Stimulated activated CD8-positive, alpha-beta memory T cell treated with anti-CD3 and anti-CD28 coated beads, Interleukin-15, amount 100 ng/mL, for 1 hour (primary cell): ENCODE measurements at places on chromosomes 1 and 21.
A peak's percentile ranks its signal among the peaks of the same experiment; 100 is the strongest.

DNA sequence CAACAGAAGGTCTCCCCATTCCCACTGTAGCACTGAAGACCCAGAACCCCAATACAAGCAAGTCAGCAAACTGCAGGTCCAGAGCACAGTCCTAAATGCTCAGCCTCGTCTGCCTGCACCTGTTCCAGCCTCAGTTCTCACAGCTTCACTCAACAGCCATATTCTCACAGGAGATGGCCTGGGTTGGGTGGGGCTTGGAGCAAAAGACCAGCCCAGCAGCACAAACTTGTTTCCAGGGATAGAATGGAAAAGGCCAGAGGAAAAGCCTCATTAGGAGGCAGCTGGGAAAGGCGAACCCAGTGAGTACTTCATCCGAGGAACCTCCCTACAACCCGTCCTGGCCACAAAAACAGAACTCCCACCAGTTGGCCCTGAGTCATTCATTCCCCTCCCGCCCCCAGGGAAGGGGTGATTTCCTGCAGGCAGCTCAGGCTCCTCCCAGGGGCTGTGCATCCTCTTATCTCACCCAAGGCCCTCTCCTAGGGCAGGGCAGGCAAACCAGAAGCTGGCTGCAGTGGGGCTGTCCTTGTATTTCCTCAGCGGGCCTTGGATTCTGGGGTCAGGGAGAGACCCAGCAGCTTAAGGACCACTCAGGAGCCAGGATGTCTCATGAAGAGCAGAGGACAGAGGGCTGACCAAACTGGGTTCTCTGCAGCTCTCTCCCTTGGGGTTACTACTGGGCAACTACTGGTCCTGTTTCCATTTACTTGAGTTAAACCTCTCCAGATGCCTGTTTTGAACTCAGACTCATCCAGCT lies 7.4 kb upstream of the MPL start:
- no peak for DNase-seq

GRCh38 chr1:65002156-65002507 lies 35.8 kb upstream of the JAK1 start:
- DNase-seq, result no peak

DNA sequence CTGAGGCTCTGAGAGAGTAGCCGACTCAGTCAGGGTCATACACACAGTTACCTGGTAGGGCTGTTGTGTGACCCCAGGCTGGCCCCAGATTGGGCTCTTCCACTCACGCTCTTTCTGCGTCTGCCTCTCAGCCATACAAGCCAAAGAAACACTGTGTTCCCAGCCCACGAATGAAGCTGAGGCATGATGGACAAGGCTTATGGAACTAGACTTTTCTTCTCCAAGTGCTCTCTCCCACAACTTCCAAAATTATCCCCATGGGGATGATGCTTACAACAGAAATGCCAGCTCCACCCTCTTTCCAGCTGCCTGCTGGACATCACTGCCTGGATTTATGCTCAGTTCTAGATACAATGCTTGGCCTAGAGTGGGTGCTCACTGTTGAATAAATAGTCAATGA lies 102.8 kb upstream of the JUN start:
- no peak for DNase-seq

DNA sequence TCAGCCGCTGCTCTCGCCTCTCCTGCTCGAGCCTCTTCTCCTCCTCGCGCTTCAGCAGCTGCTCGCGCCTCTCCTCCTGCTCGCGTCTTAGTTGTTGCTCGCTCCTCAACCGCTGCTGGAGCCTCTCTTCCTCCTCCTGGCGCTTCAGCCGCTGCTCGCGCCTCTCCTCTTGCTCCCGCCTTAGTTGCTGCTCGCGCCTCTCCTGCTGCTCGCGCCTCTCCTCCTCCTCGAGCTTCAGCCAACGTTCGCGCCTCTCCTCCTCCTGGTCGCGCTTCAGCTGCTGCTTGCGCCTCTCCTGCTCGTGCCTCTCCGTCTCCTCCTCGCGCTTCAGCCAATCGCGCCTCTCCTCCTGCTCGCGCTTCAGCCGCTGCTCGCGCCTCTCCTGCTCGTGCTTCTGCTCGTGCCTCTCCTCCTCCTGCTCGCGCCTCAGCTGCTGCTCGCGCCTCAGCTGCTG lies 3.7 kb downstream of the TCHH start:
- no peak for DNase-seq

DNA sequence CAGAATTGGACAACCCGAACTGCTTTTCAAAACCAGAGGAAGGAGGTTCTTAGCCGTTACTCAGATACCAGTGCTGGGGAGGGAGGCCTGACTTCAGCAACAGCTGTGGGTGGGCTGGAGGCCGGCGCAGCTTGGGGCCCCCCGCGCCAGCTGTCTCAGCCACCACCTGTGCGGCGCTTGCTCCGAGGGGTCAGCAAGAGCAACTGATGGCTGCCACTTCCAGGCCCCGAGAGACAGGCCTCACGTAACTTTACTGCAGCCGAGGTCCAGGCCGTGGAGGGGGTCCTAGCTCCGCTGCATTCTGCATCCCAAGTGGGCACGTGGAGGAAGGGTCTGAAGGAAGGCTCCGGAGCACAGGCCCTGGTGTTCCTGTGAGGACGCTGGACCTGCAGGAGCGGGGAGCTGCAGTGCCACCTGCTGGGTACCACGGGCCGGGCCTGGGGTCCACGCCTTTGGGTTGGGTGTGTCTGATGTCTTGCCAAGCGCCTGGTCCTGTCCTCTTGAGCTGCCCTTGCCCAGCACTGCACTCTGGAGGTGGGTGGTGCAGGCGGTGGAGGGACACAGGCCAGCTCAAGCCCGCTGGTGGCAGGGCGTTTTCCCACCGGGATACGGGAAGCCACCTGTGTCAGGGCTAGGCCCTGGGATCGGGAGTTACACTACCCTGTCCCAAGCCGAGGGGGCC lies 9.8 kb downstream of the THAP3 start:
- DNase-seq, result peak; percentile 15

DNA sequence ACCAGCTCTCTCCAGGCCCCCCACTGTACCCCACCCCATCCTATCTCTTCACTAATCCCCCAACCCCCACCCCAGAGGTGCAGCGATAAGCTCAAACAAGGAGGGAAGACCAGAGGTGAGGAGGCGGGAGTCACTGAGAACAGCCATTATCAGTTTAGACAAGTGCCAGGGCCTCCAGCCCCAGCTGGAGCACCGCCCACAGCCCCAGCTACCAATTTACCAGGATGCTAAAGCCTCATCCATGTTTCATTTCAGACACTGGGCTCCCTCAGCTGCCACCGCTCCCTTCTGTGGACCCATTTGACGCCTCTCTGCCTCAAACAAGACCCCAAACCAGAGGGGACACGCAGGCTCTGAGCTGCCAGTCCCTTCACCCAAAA lies 80.6 kb downstream of the DISP3 start:
- no peak for DNase-seq

DNA sequence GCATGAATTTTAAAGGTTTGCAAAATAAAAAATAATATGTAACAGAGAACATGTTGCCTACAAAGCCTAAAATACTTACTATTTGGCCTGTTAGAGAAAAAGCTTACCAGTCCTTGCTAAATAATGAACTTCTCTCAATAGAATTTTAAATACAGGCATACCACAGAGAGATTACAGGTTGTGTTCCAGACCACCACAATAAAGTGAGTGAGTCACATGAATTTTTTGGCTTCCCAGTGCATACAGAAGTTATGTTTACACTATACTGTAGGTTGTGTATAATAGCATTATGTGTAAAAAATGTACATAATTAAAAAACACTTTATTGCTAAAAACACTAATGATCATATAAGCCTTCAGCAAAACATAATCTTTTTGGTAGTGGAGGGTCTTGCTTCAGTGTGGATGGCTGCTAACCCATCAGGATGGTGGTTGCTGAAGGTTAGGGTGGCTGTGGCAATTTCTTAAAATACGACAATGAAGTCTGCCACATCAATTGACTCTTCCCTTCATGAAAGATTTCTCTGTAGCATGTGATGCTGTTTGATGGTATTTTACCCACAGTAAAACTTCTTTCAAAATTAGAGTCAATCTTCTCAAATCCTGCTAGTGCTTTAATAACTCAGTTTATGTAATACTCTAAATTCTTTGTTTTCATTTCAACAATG lies 48.6 kb downstream of the SCYL3 start:
- no peak for DNase-seq

DNA sequence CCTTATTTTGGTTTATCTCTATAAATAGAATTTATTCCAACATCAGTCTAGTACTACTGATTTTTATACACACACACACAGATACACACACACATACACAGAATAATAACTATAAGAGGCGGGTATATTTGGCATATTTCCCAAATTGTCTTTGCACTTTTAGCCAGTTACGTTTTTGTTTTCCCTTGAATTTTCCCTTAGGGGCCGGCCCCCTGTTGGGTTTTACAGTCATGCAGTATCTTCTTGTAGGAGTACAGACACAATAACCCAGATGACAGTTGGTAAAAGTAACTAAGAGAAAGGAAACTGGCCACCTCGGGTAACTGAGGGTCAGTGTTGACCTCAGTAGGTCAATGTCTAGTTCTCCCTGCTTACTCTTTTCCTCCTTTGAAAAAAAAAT lies 50.9 kb downstream of the DISP1 start:
- no peak for DNase-seq

DNA sequence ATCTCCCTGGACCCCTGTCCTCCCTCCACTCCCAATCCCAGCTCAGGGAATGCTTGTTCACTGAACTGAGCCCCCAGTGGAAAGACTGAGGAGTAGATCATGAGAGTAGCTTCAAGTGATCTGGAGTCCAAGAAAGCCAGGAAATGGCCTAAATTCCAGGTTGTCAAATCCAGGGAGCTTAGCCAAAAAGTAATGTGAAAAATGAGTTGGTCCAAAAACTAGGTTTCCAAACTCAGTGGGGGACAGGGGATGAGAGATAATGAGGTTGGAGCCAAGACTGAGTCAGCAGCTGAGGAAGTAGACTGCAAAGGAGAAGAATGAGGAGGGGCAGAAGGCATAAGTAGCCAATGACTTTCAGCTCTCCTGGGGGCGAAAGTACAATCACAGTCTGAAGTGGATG lies 284.1 kb upstream of the BEND5 start:
- no peak for DNase-seq

- no peak for DNase-seq
Observed at GRCh38 chr21:41615613-41616012, 107.7 kb upstream of the TMPRSS2 start.

DNA sequence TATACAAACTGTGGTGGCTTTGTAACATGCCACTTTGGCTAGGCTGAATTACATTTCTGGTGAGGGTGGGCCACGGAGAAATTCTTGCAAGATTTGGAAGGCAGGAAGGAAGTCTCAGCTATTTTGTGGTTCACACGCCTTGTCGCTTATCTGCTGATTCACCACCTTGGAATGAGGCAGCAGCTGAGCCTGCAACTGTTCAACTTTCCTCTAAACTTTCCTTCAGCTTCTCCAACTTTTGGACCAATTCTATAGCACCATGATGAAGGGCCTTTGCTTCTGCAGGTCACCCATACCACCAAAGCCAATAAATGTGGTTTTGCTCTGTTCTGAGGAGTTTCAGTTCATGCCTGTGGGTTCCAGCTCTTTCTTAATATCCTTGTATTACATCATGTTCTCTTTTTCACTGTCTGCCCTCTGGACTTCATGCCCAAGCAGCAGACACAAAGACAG lies 337.6 kb upstream of the SNX7 start:
- DNase-seq, result no peak
